Neural progenitor cell (in vitro differentiated cells): ENCODE measurements at places on chromosomes 6 and 20. TPM values are rescaled to one million over a fixed set of nuclear protein-coding genes. Genes with fewer than 3 reads are reported as not detected.

Gene SLC25A27
- total RNA-seq: 25.9 and 47.7 TPM in 2 replicates

Gene DNAH8
- 0.09 and 1.1 TPM in 2 replicates for total RNA-seq

Gene HNF4A
- 0.68 and 1.6 TPM in 2 replicates for total RNA-seq

Gene ABHD16B
- not detected in 2 replicates for total RNA-seq

Gene FLRT3
- total RNA-seq: 24.0 and 41.8 TPM in 2 replicates

DNA sequence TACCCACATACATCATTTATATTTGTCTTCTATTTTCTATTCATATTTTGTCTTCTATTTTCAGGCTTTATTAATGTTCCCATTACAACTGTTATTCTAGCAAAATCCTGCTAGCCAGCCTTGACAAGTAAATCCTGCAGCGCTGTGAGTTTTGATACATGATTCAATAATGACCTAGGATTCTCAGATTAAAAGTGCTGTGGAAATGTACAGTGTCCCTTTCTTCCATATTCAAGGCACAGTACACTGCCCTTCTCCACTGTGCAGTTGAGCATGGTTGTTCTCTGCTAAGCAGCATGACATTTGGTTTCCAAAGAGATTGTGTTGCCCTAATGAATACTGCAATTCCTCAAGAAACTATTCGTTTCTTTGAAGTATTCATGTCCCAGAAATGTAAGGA is 5.8 kb upstream of the HEY2 start:
- H3K27me3 ChIP-seq: peaks cover 54% of the 10 kb centered on the region
- peaks cover 18% of the 10 kb centered on the region for H3K4me1 ChIP-seq
- H3K27ac ChIP-seq: no peak overlapping the region
- no peaks in the 10 kb centered on the region for H3K36me3 ChIP-seq
- no peak for DNase-seq

- DNase-seq: no peak
- no peak overlapping the region for H3K4me3 ChIP-seq
- H3K4me1 ChIP-seq: no peaks in the 10 kb centered on the region
- no peaks in the 10 kb centered on the region for H3K36me3 ChIP-seq
These were observed 229.3 kb downstream of the FARS2 start for GRCh38 chr6:5490501-5491069.

GRCh38 chr6:42401613-42401951 is 50.1 kb downstream of the TRERF1 start:
- no peak overlapping the region for H3K4me3 ChIP-seq
- DNase-seq: no peak
- H3K36me3 ChIP-seq: no peaks in the 10 kb centered on the region
- peaks cover 35% of the 10 kb centered on the region for H3K4me1 ChIP-seq
- no peak overlapping the region for H3K27ac ChIP-seq
- H3K27me3 ChIP-seq: no peaks in the 10 kb centered on the region

- no peak for DNase-seq
- no peak overlapping the region for H3K27ac ChIP-seq
- no peaks in the 10 kb centered on the region for H3K4me1 ChIP-seq
These were observed 17.7 kb upstream of the CCN6 start for GRCh38 chr6:112036088-112036637.

DNA sequence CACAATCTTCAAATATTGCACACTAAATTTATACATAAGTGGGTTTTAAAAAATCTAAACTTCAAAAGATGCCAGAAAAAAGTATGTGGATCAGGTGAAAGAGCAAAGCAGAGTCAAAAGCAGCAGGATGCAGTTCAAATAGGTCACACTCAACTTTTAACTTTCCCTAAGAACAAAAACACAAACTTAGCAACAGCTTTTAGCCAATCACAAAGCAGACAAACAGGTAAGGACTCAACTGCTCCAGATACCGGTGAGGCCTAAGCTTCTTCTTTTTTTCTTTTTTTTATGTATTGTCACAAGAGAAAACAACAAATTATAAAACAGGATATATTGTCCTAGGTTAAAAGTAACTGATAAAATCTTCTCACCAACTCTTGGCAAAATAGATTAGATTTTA is 74.7 kb downstream of the SESN1 start:
- peaks cover 8% of the 10 kb centered on the region for H3K4me1 ChIP-seq

DNA sequence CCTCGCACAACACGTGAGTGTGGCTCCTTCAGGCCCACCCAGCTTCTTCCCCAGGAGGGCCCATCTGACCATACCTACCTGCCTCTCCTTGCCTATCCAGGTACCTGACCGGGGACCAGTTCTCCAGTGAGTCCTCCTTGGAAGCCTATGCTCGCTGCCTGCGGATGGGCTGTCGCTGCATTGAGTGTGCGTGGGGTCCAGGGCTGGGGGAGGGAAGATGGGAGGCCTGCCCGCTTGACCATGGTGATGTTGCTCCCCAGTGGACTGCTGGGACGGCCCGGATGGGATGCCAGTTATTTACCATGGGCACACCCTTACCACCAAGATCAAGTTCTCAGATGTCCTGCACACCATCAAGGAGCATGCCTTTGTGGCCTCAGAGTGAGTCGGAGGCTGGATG is 26.5 kb downstream of the PLCG1 start:
- H3K4me3 ChIP-seq: no peak overlapping the region
- no peak for DNase-seq
- no peaks in the 10 kb centered on the region for H3K27me3 ChIP-seq
- H3K27ac ChIP-seq: no peak overlapping the region
- no peaks in the 10 kb centered on the region for H3K4me1 ChIP-seq

DNA sequence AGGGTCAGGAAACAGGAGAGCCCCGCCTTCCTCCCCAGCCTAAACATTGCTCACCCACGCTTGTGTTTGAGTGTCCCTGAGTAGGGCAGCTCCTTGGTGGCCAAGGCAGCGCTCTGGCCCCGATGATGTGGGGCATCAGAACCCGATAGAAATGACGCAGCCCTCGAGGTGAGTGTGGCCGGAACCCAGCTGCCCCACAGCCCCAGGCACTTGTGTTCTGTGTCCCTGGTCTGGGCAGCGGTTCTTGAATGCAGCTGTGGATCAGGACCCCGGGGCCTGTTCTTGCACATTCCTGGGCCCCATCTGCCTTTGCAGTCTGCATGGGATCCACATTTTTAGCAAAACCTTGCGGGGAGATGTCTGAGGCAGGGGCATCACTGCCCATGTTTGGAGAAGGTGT is 12.8 kb downstream of the RBM38 start:
- no peak overlapping the region for H3K27ac ChIP-seq
- no peak for DNase-seq
- H3K4me1 ChIP-seq: peaks cover 10% of the 10 kb centered on the region
- no peaks in the 10 kb centered on the region for H3K36me3 ChIP-seq
- H3K27me3 ChIP-seq: no peaks in the 10 kb centered on the region

DNA sequence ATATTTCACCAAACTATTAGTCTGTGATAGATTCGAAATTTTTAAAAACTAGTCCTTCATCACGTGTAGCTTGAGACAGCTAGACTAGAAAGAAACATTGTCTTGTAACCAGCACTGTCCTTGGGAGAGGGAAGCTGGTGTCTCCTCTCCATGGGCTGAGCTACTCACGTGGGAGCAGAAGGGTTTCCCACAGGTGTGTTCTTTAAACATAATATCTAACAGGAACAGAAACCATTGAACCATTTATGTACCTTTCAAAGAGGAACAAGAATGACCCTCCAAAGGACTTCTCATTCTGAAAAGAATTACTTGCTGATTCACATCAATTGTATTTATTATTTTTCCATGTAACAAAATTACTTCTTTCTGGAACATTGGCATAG is 72.4 kb upstream of the SYNJ2 start:
- peaks cover 7% of the 10 kb centered on the region for H3K36me3 ChIP-seq
- no peak overlapping the region for H3K4me3 ChIP-seq
- no peaks in the 10 kb centered on the region for H3K27me3 ChIP-seq
- H3K4me1 ChIP-seq: peaks cover 21% of the 10 kb centered on the region
- H3K27ac ChIP-seq: no peak overlapping the region

GRCh38 chr6:139409026-139409425 is 34.6 kb upstream of the CITED2 start:
- H3K4me1 ChIP-seq: no peaks in the 10 kb centered on the region
- H3K27me3 ChIP-seq: no peaks in the 10 kb centered on the region
- no peak for DNase-seq
- no peak overlapping the region for H3K27ac ChIP-seq
- no peaks in the 10 kb centered on the region for H3K36me3 ChIP-seq

- no peak overlapping the region for H3K27ac ChIP-seq
- no peaks in the 10 kb centered on the region for H3K27me3 ChIP-seq
- no peaks in the 10 kb centered on the region for H3K4me1 ChIP-seq
- no peak for DNase-seq
- H3K36me3 ChIP-seq: no peaks in the 10 kb centered on the region
These were observed 29.3 kb downstream of the SRC start for GRCh38 chr20:37375227-37375626.

DNA sequence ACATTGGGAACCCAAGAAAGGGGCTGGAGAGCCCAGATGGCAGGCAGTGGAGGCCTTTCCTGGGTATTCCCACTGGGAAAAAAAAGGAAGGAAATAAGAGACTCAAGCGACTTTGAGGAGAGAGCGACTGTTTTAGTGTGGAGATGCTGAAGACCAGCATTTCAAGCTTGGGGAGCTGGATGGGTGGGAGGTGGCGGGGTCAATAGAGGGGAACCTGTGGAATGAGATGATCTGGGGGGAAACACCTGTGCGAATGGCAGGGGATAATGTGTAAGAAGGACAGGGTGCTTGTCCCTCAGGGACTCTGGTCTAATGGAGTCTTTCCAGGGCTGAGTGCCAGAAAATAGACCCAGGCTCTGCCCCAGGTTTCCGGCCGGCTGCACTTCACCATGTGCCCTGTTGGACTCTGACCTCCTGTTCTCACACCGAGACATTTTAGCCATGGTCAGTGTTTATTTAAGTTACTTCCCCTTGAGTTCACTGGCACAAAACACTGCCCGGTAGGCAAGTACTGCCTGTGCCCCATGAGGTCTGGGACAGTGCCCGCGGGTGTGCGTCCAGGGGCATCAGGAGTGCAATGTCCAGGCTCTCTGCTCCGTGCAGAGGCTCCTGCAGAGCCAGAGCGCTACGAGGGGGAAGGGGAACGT is 50.4 kb upstream of the NKX2-2 start:
- H3K27me3 ChIP-seq: no peaks in the 10 kb centered on the region
- H3K36me3 ChIP-seq: no peaks in the 10 kb centered on the region
- no peak overlapping the region for H3K27ac ChIP-seq
- no peak for DNase-seq
